Left lung (tissue), 14 donors: ENCODE measurements at places on chromosomes 6 and 20. TPM values are rescaled to one million over a fixed set of nuclear protein-coding genes. Genes with fewer than 3 reads are reported as not detected.

The ULBP1 gene
- total RNA-seq, result 1.1 TPM

The FLRT3 gene
- 63.9 TPM for total RNA-seq

The OR2J3 gene
- total RNA-seq, result not detected

The HLA-DPA1 gene
- total RNA-seq, result 354 TPM

The LGSN gene
- not detected for total RNA-seq

The TRAM2 gene
- total RNA-seq, result 38.4 TPM

The DPM1 gene
- total RNA-seq, result 31.9 TPM

The NRN1 gene
- total RNA-seq, result 6.5 TPM

The PDE10A gene
- 1.3 TPM for total RNA-seq

The CPXM1 gene
- 25.8 TPM for total RNA-seq

The BPIFB2 gene
- total RNA-seq, result 0.65 TPM

The IMPG1 gene
- total RNA-seq, result not detected

The GRM1 gene
- 0.10 TPM for total RNA-seq

The MEI4 gene
- total RNA-seq, result not detected

The TSBP1 gene
- not detected for total RNA-seq

The MYCT1 gene
- 18.4 TPM for total RNA-seq

The ATAT1 gene
- total RNA-seq, result 10.6 TPM

The UBD gene
- 2.7 TPM for total RNA-seq

The FKBP1C gene
- total RNA-seq, result 1.3 TPM

The ZNF165 gene
- 4.2 TPM for total RNA-seq

The MEP1A gene
- not detected for total RNA-seq

The ZSCAN9 gene
- total RNA-seq, result 10.6 TPM

The PEX7 gene
- total RNA-seq, result 8.2 TPM

The ULBP3 gene
- total RNA-seq, result 9.5 TPM

The CCN6 gene
- not detected for total RNA-seq

The MAP7 gene
- total RNA-seq, result 16.8 TPM

The SIRPD gene
- 1.6 TPM for total RNA-seq

The IGF2R gene
- 153 TPM for total RNA-seq

The DNAH8 gene
- total RNA-seq, result 0.03 TPM

The WFDC2 gene
- 232 TPM for total RNA-seq

The BCAS1 gene
- total RNA-seq, result 1.6 TPM

The COX7A2 gene
- total RNA-seq, result 316 TPM

The METTL24 gene
- total RNA-seq, result 3.6 TPM

The DSP gene
- total RNA-seq, result 15.1 TPM
